ENCODE measurements at places on chromosomes 6 and 20. TPM values are rescaled to one million over a fixed set of nuclear protein-coding genes. Genes with fewer than 3 reads are reported as not detected.
A peak's percentile ranks its signal among the peaks of the same experiment; 100 is the strongest.

The HLA-DQA1 gene
- not detected for total RNA-seq

The ZSCAN23 gene
- 6.8 TPM for total RNA-seq

GRCh38 chr6:27870291-27870870 is 41.8 kb downstream of the OR2B2 start:
- H3K4me3 ChIP-seq: peak overlapping the region; percentile 21
- DNase-seq: no peak

GRCh38 chr6:137402143-137402680 is 92.0 kb downstream of the OLIG3 start:
- H3K27ac ChIP-seq: no peak overlapping the region
- no peak overlapping the region for H3K4me3 ChIP-seq
- H3K4me1 ChIP-seq: no peaks in the 10 kb centered on the region

DNA sequence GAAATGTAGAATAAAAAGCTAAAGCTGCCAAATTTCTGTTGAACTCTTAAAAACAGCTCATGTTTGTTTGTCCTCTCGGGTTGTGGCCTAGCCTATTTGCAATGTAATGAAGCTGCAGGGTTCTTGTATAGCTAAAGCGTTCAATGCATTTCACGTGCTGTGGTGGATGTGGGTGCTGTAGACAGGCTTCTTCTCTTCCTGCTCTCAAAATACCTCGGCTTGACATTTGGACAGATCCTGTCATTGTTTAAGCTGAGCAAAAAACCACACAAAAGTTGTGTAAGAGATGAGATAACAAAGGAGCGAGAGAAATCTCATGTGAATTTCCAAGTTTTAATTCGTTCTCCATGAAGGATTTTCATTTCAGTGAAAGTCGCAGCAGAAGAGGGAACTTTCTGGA is 196.3 kb upstream of the UST start:
- peaks cover 54% of the 10 kb centered on the region for H3K36me3 ChIP-seq
- H3K4me3 ChIP-seq: peak overlapping the region; percentile 47
- DNase-seq: no peak
- H3K4me1 ChIP-seq: peaks cover 16% of the 10 kb centered on the region
- no peaks in the 10 kb centered on the region for H3K27me3 ChIP-seq

- H3K36me3 ChIP-seq: peaks cover 3% of the 10 kb centered on the region
- DNase-seq: peak; percentile 86
- H3K27ac ChIP-seq: no peak overlapping the region
- H3K4me3 ChIP-seq: no peak overlapping the region
Measured at GRCh38 chr20:35303735-35304491, 11.7 kb upstream of the FAM83C start.

DNA sequence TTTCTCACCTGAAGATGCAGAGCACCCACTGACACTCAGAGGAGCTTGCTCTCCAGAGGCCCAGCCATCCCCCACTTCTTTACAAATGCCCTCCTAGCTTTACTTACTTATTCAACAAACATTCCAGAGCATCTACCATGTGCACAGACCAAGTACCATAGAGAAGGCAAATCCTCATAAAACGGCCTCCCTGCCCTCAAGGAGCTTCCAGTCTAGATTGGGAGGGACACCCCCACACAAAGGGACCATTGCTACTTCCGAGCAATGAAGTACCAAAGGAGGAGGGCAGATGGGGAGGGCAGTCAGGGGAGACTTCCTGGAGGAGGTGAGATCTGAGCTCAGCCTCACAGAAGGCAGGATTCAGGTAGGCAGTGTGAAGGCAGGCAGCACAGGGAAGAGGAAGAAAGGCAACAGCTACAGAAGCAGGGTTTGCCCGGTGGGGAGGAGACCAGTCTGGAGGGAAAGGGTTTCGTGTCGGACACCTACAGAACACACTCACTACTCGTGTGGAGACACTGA is 108.0 kb downstream of the ZMYND8 start:
- no peak for DNase-seq
- H3K4me1 ChIP-seq: no peaks in the 10 kb centered on the region
- H3K27ac ChIP-seq: peak overlapping the region; percentile 8
- peaks cover 55% of the 10 kb centered on the region for H3K36me3 ChIP-seq

DNA sequence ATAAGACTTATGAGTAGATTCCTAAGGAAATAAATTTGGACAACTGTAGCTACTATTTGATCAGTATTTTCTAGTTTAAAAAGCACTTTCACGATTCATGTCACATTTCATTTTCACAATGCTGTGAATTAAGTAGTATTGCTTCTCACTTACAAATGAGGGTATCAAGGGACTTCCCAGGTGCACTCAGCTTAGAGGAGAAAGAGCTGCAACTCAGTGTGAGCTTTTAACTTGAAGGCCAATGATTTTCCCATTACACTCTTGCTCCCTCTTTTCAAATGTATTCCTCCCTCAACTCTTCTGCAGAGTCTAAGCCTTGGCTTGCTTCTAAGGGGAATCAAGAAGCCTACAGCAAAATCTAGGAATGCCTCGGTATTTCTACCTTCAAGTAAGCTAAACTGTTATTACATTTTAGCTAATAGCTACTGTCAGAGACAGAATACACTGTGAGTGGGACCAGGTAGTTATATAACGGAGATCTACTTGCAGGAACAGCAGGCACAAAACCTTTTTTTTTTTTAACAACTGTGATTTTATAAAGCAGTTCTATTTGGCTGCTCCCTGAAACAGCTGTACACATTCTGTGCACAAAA is 339.0 kb downstream of the SYNE1 start:
- DNase-seq: no peak
- H3K27me3 ChIP-seq: peaks cover 5% of the 10 kb centered on the region
- no peaks in the 10 kb centered on the region for H3K36me3 ChIP-seq
- H3K27ac ChIP-seq: no peak overlapping the region
- peaks cover 12% of the 10 kb centered on the region for H3K4me1 ChIP-seq

The MAFB gene
- 2.1 TPM for total RNA-seq

GRCh38 chr6:21441386-21441785 is 152.2 kb upstream of the SOX4 start:
- no peak overlapping the region for H3K27ac ChIP-seq
- no peak for DNase-seq

- peaks cover 8% of the 10 kb centered on the region for H3K4me1 ChIP-seq
- no peaks in the 10 kb centered on the region for H3K36me3 ChIP-seq
- DNase-seq: no peak
Measured at GRCh38 chr6:115131709-115132490, 789.1 kb upstream of the HS3ST5 start.

- H3K27ac ChIP-seq: no peak overlapping the region
- no peaks in the 10 kb centered on the region for H3K4me1 ChIP-seq
- no peaks in the 10 kb centered on the region for H3K36me3 ChIP-seq
- no peak for DNase-seq
Measured at GRCh38 chr6:96468281-96468680, 53.3 kb upstream of the UFL1 start.

DNA sequence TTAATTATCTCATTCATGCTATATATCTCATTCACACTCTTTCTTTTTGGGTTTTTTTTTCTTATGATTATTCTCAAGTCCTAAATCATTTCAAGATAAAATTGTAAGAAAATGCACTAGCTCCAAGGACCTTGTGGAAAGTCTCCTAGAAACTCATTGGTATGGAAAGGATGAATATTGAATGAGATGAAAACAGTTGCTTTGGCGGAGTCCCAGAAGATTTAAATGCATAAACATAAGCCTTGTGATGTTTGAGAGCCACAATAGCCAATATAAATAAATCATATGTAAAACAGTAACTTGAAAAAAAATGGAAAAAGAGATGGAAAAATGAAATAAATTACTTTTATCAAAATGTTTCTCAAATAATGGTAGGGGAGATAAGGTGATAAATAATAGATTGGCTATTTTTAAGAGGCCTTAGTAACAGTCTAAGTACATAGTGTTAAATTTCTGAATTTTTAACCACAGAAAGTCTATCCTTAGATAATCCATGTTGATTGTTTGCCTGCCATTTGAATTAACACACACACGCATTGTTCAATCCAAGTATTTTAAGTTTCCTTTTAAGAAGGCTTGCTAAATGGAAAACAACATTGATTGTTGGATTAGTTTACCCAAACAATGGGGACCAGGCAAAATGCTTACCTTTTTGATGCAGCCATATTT is 81.1 kb upstream of the CD2AP start:
- no peaks in the 10 kb centered on the region for H3K36me3 ChIP-seq
- H3K4me3 ChIP-seq: no peak overlapping the region
- H3K4me1 ChIP-seq: peaks cover 7% of the 10 kb centered on the region

DNA sequence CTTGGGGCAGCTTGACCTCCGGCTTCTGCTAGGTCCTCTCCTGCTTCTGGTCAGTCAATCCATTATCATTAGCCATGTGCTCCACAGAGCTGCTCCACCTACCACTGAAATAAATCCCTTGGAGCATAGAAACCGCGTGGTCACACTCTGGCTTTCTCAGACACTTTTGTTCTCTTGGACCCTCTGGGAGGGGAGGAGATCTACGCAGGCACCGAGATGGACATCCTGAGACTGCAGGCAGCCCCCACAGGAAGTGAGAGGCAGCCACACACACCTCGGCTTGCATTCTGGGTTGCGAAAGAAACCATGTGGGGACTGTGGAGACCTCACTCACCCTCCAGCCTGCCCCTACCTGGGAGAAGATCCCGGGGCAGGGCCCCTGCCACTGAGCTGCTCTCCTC is 79.5 kb downstream of the FYN start:
- peaks cover 7% of the 10 kb centered on the region for H3K27me3 ChIP-seq
- peak overlapping the region; percentile 65 for H3K27ac ChIP-seq
- no peak for DNase-seq
- no peak overlapping the region for H3K4me3 ChIP-seq
- peaks cover 41% of the 10 kb centered on the region for H3K4me1 ChIP-seq

The IRAK1BP1 gene
- total RNA-seq: 5.2 TPM

The SNAP25 gene
- 0.38 TPM for total RNA-seq

The BCKDHB gene
- 15.3 TPM for total RNA-seq

DNA sequence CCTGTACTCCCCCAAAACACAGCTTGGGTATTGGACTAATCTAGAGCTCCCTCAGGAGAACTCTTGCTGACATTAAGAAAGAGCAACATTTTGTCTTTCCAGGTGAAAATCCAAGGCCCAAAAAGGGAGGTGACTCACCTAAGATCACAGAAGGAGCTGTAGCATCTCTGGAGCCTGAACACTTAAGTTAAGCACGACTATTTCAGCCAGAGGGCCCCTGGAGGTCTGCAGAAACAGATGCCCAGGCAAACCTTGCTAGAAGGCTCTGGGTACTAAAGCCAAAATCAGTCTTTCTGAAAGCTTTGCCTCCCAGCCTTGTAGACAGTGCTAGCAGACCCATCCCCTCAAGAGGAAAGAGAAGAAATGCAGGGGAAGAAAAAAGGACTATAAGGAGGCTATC is 8.8 kb downstream of the EDN1 start:
- H3K4me1 ChIP-seq: no peaks in the 10 kb centered on the region
- no peak overlapping the region for H3K27ac ChIP-seq
- H3K27me3 ChIP-seq: no peaks in the 10 kb centered on the region
- DNase-seq: no peak
- peaks cover 10% of the 10 kb centered on the region for H3K36me3 ChIP-seq

DNA sequence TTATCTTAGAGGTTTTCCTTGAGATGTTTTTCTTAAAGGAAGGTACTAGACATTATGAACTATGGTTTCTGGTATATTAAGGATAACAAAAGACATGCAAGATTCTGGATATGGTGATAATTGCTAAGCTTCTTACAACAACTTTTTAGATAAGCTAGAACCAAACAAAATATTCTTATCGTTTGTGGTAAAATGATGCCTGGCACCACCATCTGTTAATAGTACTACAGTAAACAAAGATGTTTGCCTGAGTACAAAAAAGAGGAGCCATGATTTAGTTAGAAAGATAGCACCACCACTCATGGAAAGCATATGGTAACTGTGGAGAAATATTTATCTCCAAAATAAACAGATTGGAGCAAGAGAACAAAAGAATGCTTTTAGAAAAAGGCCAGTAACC is 747.3 kb downstream of the COL12A1 start:
- H3K27ac ChIP-seq: no peak overlapping the region
- H3K4me3 ChIP-seq: no peak overlapping the region
- H3K36me3 ChIP-seq: no peaks in the 10 kb centered on the region
- DNase-seq: no peak

DNA sequence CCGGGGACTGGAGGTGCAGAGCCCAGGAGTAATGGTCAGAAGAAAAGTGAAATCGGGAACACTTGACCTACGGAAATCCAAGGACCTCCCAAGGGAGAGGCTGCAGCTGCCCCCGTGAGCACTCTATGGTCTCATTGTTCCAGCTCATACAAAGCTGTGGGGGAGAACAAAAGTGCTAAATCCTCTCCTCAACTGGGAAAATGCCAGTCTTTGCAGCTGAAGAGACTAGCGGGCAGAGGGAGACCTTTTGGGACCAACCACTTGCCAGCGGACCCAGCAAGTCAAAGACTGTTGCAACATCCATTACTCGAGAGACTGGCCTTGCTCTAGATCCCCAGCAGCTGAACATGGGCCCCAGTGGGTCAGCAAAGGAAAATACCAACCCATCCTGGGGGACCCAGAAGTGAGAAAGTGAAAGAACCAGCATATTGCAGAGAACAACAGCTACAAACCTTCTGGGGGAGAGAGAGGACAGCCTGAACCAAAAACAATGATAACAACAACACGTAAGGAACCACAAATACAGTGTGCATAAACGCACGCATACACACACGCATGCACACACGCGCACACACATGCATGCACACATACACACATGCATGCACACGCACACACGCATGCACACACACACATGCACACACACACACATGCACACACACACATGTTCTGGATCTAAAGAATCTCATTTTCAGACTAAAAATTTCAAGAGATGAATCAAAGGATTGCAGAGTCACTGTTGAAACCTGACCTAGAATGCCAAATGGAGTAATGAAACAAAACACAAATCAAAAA is 24.7 kb upstream of the ELMO2 start:
- H3K27me3 ChIP-seq: no peaks in the 10 kb centered on the region
- H3K27ac ChIP-seq: no peak overlapping the region
- no peak for DNase-seq
- H3K4me1 ChIP-seq: no peaks in the 10 kb centered on the region

GRCh38 chr6:55957961-55958422 is 82.6 kb upstream of the BMP5 start:
- H3K4me3 ChIP-seq: no peak overlapping the region
- no peaks in the 10 kb centered on the region for H3K4me1 ChIP-seq
- H3K36me3 ChIP-seq: no peaks in the 10 kb centered on the region
- DNase-seq: no peak

The CRYBG1 gene
- 0.08 TPM for total RNA-seq

DNA sequence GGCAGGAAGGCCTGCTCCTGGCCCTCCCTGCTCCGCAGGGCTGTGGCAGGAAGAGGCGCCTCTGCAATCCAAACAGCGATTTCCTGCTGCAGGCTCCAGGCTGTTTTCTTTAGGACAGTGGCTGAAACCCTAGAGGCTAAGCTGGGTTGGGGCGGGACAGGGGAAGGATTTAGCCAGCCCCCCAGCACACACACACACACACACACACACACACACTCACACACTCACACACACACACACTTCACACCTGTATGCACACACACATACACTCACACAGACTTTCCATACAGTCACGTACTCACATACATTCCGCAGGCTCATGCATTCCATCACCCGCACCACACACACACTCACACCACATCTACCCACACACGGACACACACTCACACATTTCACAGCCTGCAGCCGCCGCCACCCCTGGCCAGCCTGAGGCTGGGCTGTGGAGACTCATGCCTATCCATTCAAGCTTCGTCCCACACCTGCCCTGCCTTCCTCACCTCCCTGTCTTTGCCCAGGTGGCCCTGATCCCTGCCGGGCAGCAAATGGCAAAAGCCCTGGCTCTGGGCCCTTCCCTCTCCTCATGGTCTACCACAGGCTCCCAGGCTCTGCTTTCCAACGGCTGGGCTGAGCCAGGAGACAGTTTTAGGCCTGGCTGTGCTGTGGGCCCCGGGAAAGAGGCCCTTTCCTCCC is 17.9 kb downstream of the MDFI start:
- H3K27me3 ChIP-seq: peaks cover 11% of the 10 kb centered on the region
- DNase-seq: no peak
- peaks cover 53% of the 10 kb centered on the region for H3K4me1 ChIP-seq
- peak overlapping the region; percentile 80 for H3K4me3 ChIP-seq
- H3K27ac ChIP-seq: peak overlapping the region; percentile 95
- H3K36me3 ChIP-seq: peaks cover 19% of the 10 kb centered on the region

Data from endothelial cell (in vitro differentiated cells).